Stimulated activated CD4-positive, alpha-beta T cell treated with anti-CD3 and anti-CD28 coated beads, Interleukin-15, amount 100 ng/mL, for 1 hour (primary cell): ENCODE measurements at places on chromosomes 7 and 10.

DNA sequence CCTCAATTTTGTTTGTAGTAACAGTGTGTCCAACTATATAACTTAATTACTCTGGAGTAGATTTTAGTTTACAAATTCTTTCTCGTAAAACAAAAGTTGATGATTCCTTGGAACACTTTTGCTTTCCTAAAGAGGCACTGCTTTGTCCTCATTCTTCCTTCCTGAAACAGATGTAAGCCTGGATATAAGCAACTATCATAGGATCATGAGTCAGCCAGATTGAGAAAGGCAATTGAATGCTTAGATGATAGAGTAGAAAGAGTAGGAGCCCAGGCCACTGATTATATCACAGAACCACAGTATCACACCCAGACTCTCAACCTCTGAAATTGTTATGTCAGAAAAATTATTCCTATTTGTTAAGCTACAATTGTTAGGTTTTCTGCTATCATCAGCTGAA lies 69.9 kb downstream of the TMEM106B start:
- no peak for DNase-seq

GRCh38 chr10:33122014-33122809 lies 164.2 kb upstream of the ITGB1 start:
- no peak for DNase-seq

DNA sequence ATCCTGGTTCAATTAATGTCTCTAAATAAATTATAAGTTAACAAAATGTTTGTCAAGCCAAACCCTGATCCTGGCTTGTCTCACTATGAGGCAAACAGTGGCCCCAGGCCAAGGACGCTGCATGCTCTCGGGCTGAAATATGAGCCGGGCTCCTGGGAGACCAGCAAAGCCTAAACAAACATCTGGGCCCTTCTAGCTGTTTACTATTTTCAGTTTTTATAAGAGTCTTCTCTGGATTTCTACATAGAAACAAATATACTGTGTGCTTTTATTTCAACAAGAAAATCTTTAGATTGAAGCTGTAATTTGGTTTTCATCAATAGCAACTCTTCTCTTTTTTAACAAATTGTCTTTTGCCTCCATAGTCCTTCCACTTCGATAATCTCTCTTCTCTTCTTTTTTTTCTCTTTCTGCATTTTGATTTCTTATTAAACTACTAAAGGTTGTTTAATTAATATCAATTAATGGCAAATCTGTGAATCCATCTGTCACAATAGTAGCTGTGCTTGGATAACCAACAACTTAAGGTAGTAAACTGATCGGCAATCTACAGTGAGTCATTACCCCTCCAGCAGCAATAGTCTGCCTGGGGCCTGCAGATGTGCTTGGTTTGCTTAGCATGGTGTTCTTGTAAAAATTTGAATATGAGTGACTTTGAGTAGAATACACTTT lies 83.3 kb upstream of the DNAJC1 start:
- DNase-seq = no peak

GRCh38 chr7:42831006-42831717 lies 80.7 kb downstream of the C7orf25 start:
- DNase-seq = no peak

GRCh38 chr7:77797734-77798393 lies 370 bp downstream of the TMEM60 start:
- peak; percentile 15 for DNase-seq

- no peak for DNase-seq
Observed at GRCh38 chr10:124001391-124002148, 91.8 kb downstream of the CHST15 start.

- no peak for DNase-seq
Observed at GRCh38 chr7:1856161-1856887, 186.2 kb downstream of the ELFN1 start.

DNA sequence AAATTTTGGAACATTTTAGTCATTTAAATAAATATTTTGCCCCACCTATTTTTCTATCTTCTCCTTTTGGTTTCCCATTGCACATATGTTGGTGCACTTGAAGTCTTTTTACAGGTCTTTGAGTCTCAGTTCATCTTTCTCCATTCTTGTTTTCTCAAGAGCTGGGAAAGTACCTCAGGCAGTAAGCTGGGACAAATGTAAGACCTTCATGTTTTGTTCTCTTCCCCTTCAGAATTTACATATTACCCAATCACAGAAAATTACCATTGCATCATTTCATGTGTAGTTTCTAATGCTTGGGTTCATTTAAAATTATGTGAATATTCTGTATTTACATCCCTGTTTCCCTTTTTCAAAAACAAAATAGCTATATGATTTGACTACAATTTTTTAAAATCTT lies 1150.0 kb upstream of the POT1 start:
- DNase-seq = no peak

- no peak for DNase-seq
Observed at GRCh38 chr7:13279854-13280435, 592.5 kb downstream of the ARL4A start.

DNA sequence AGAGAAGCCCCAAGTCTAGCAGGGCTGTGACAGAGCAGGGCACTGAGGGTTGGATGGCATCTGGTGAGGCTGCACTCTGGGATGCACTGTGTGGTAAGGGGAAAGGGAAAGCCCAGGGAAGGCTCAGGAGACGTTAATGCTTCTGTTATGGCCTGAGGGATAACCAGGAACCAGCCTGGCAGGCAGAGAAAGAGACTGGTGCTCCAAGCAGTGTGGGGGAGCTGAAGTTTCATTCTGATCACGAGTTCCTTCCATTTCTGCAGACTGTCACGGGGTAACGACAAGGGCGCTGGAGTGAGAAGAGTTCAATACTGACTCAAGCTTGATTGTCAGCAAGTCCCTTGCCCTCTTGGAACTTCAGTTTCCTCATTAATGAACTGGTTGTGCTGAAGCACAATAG lies 730.9 kb downstream of the GRID1 start:
- DNase-seq = no peak

- DNase-seq = no peak
Observed at GRCh38 chr7:1925349-1925748, 255.3 kb downstream of the ELFN1 start.

DNA sequence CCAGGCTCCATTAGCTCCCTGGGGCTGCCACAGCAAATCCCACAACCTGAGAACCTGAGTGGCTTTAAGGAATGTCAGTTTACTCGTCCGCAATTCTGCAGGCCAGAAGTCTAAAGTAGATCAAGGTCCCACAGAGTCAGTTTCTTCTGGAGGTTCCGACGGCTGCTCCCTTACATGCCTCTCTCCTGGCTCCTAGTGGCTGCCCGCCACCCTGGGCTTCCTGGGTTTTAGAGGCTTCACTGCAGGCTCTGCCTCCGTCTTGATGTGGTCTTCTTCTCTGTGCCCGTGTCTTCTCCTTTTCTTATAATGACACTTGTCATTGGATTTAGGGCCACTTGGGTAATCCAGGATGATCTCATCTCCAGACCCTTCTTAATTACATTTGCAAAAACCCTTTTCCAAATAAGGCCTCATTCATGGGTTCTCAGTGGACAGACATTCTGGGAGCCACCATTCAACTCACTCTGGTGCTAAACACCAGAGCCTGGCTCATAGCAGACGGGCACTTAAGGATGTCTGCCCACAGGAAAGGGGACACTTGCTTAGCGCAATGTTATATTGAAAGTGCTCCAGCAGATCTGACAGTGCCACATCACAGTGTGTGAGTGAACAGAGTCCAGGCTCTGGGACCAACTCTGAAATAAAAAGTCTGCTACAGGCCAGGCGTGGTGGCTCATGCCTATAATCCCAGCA lies 77.6 kb downstream of the VWC2 start:
- no peak for DNase-seq

DNA sequence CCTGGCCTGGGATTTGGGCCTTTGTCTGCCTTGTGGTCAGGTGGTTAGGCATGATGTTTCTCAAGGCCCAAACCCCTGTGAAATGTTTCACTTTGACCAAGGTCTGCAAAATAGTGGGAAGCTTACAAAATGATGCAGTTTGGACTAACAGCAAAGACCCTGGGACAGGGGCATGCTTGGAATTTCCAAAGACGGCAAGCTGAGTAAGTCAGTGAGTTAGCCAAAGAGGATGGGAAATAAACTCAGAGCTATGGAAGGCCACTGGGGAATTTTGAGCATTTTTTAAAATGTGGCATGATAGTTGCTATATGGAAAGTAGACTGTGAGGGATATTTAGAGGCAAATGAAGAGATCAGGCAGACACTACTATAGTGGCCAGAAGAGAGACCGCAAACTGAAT lies 31.6 kb upstream of the PPP1R3C start:
- DNase-seq = no peak

DNA sequence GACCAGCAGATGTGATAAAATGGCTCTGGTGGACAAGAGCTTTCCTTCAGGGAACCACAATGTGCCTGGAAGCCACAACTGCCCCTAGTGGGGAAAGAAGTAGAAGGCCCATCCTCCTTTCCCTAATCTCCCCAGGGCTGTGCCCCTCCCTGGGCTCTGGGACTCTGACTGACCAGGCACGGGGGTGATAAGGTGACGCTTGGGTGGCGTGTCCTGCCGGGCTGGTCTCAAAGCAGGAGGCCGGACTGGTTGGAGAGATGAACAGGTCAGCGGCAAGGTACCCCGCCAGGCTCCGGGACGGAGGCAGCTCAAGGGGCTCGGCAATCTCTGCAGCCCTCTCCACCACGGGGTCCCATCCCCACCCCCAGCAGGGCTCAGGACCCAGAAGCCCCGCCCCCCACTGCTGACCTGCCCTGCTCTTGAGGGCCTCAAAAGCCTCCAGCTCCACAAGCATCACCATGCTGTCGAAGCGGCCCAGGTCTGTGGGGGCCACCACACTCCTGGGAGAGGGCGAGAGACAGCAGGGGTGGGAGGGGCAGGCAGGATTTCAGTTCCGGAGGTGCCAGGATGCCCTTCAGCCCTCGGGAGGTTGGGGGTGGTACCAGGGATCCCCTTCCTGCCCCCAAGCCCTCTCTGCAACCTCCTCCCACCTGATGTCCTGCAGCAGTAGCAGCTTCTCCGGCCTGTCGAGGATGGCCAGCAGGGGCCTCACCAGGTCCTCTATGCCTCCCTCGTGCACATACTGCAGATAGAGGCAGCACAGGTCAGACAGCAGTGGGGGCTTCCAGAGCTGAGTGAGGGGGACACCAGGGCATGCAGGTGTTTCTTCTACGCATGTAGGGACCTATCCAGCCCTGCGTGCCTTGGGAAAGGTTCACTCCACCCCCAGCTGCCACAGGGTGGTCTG lies 12.2 kb downstream of the LZTS2 start:
- DNase-seq = no peak

GRCh38 chr7:57216340-57216739 lies 84.1 kb upstream of the ZNF479 start:
- DNase-seq = no peak

GRCh38 chr7:14937581-14937980 lies 35.0 kb upstream of the DGKB start:
- no peak for DNase-seq

GRCh38 chr7:107100824-107101223 lies 56.3 kb downstream of the PRKAR2B start:
- DNase-seq = no peak

GRCh38 chr10:124648738-124649137 lies 95.4 kb downstream of the FAM53B start:
- peak; percentile 20 for DNase-seq

- DNase-seq = no peak
Observed at GRCh38 chr7:5580714-5581395, 157.2 kb upstream of the TNRC18 start.
